ENCODE measurements at places on chromosomes 16 and 17. TPM values are rescaled to one million over a fixed set of nuclear protein-coding genes. Genes with fewer than 3 reads are reported as not detected.

The HCRT gene
- not detected for polyA plus RNA-seq

The CES4A gene
- polyA plus RNA-seq, result 3.2 TPM

The C1QL1 gene
- polyA plus RNA-seq, result 2.8 TPM

The ADAD2 gene
- polyA plus RNA-seq, result 0.45 TPM

The CDK5R1 gene
- 8.7 TPM for polyA plus RNA-seq

The CHMP1A gene
- polyA plus RNA-seq, result 46.8 TPM

The KCNG4 gene
- 0.08 TPM for polyA plus RNA-seq

The NTN1 gene
- polyA plus RNA-seq, result 25.1 TPM

The HOXB7 gene
- 7.8 TPM for polyA plus RNA-seq

GRCh38 chr17:45143094-45143670 is 5.1 kb upstream of the HEXIM1 start:
- no peak for DNase-seq

DNA sequence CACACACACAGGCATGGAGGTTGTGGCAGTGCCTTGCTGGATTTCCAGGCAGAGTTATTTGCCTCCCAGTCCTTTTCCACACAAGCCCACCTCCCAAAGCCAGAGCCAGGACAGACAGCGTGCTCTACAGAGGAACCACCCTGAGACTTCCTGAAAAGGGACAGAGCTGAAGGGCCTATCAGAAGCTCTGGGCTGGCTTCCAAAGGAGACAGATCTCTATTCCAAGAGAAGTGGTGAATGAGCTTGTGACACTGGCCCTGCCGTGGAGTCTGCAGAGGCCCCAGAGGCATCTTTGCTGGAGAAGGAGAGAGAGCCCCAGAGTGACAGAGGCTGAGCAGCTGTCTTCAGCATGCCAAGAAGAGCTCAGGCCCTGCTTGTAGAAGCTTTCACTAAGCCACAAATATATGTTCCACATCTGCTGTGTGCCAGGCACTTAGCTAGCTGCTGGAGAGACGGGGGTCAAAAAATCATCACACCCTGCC is 8.3 kb upstream of the LPCAT2 start:
- peak; percentile 80 for DNase-seq

- peak; percentile 13 for DNase-seq
Measured at GRCh38 chr16:49866595-49867071, 10.7 kb upstream of the ZNF423 start.

- DNase-seq, result peak; percentile 19
Measured at GRCh38 chr17:19004421-19005136, at the start of gene FAM83G. Gene FAM83G, minus strand, starts transcription at chr17:19004764. Its CDS starts 723 bp downstream, at chr17:19004041.

DNA sequence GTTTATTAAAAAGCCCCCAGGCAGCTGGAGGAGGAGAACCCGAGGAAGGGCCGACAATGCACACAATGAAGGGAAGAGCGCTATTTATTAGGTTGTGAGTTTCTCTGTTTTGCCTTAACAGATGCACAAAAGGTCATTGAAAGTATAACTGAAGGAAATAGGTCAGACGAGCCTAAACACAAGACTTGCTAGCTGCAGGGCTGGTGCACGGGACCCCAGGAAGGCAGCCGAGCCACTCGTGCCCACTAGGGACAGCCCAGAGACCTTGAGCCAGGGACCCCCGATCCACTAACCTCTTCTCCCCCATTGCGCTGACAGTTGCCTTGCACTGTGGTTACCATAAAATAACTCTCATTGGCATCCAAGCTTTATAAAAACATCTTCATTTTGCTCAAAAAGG is 11.3 kb downstream of the LITAFD start:
- no peak for DNase-seq

DNA sequence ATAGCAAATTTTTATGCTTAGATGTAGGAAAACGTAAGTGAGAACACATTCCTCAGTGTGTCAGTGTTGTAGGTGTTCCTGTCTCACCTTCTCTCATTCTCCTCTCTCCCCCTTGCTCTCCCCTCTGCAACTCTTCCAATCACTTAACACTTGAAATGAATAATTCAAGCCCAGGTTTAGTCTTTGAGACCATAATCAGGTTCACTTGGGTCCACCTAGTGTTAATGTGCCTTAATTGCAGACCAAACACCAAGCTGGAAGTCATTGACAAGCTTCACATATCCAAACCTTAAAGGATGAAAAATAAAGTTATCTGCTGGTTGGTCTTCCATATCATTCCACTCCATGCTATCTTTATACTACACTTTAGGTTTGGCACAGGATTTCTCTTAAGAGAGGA is 37.0 kb downstream of the STXBP4 start:
- DNase-seq, result no peak

GRCh38 chr17:60525328-60525684 is 736 bp downstream of the APPBP2 start:
- peak; percentile 84 for DNase-seq

DNA sequence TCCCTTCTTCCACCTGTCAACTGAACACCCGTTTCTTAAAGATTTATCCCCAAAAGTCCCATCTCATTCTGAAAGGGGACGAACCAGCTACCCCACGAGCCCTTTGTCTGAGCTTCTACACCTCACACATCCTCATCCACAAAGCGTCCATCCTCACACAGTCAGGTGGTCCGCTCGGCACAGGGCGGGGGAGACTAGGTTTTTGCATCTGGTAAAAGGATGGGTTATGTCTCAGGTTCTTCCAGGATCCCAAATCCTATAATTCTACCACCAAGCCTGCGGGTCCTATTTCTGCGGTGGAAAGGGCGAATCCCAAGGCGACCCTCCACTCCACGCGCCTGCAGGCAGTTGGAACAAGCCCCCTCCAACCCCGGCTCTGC is 458 bp downstream of the GFOD2 start:
- DNase-seq, result no peak
